ENCODE measurements at places on chromosomes 12 and 14. TPM values are rescaled to one million over a fixed set of nuclear protein-coding genes. Genes with fewer than 3 reads are reported as not detected.

DNA sequence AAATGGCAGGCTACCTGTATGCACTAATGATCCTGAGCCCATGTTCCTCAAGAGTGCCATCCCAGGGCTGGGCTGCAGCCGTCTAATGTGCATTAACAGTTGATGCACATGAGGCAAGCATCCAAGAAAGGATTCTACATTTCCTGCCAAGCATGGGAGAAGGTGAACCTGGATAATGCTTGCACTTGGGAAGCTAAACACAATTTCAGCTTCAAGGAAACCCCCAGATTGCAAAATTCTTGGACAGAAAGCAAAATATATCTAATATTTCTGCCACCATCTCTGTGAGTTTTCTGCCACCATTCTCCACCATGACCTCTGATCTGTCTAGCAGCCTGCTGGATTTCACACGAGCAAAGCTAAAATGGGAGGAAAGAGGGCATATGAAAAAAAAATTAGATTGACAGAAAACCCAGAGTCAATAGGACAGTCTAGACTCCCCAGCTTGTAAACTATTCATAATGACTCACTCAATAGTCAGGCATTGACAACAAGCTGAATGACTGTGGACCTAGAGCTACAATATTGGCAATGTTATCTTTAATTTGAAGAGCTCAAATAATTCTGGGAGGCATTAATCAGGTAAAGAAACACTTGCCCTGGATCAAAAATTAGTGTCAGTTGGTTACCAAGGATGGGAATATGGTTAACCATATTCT is 91.9 kb upstream of the BCL2L14 start:
- no peak for DNase-seq
- H3K27me3 ChIP-seq: no peaks in the 10 kb centered on the region
- no peaks in the 10 kb centered on the region for H3K4me1 ChIP-seq
- H3K4me3 ChIP-seq: no peak overlapping the region
- no peak overlapping the region for H3K27ac ChIP-seq
- no peaks in the 10 kb centered on the region for H3K36me3 ChIP-seq

GRCh38 chr14:85387181-85387580 is 142.8 kb upstream of the FLRT2 start:
- DNase-seq: no peak
- H3K4me3 ChIP-seq: no peak overlapping the region
- H3K36me3 ChIP-seq: no peaks in the 10 kb centered on the region
- no peaks in the 10 kb centered on the region for H3K27me3 ChIP-seq

- no peaks in the 10 kb centered on the region for H3K27me3 ChIP-seq
- DNase-seq: no peak
- no peak overlapping the region for H3K27ac ChIP-seq
- peaks cover 26% of the 10 kb centered on the region for H3K4me1 ChIP-seq
Measured at GRCh38 chr12:20415641-20416040, 47.3 kb downstream of the PDE3A start.

DNA sequence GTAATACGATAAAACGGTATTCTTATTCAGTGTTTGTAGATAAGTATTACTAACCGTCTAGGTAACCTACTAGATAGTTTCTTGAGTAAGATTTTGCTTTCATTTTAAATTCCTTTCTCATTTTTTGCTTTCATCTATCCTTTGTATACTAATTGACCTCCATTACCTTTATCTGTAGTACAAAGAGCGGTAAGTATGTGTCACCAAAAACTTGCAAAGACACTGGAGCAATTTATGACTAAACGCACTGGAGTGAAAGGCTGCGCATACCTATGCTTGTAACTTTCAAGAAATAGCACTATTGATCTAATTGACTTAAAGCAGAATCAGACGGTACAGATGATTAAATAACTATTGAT is 1.7 kb downstream of the ARHGAP5 start:
- H3K27ac ChIP-seq: peak overlapping the region; percentile 99
- no peak for DNase-seq
- peaks cover 37% of the 10 kb centered on the region for H3K4me1 ChIP-seq
- H3K27me3 ChIP-seq: no peaks in the 10 kb centered on the region
- H3K4me3 ChIP-seq: peak overlapping the region; percentile 100

GRCh38 chr12:6948873-6949594 is 2.1 kb upstream of the PTPN6 start:
- no peak overlapping the region for H3K4me3 ChIP-seq
- no peaks in the 10 kb centered on the region for H3K27me3 ChIP-seq

GRCh38 chr14:99280852-99281251 is 8.9 kb upstream of the BCL11B start:
- no peak for DNase-seq
- peaks cover 47% of the 10 kb centered on the region for H3K27me3 ChIP-seq
- H3K36me3 ChIP-seq: no peaks in the 10 kb centered on the region
- no peak overlapping the region for H3K4me3 ChIP-seq

DNA sequence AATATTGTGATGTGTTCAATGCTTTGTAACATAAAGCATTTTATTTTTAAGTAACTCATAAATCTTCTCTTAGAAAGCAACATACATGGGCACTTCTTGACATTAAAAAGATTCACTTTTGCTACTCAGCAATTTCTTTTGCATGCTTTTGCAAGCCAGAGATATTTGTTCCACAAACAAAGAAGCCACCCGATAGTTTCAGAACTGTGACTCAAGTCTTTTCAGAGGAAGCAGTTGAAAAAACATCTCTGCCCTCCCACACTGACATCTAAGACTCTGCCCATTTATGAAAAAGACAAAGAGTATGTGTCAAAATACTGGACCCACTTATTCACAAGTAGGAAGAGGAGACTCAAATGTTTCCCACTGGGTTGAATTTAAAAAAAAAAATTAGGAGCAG is 7.5 kb downstream of the APPL2 start:
- H3K27ac ChIP-seq: peak overlapping the region; percentile 24
- H3K4me1 ChIP-seq: peaks cover 40% of the 10 kb centered on the region
- peaks cover 4% of the 10 kb centered on the region for H3K36me3 ChIP-seq
- DNase-seq: no peak
- H3K4me3 ChIP-seq: no peak overlapping the region
- no peaks in the 10 kb centered on the region for H3K27me3 ChIP-seq

- no peaks in the 10 kb centered on the region for H3K4me1 ChIP-seq
- no peak for DNase-seq
- no peak overlapping the region for H3K27ac ChIP-seq
Measured at GRCh38 chr12:102977945-102978706, 20.7 kb downstream of the ASCL1 start.

DNA sequence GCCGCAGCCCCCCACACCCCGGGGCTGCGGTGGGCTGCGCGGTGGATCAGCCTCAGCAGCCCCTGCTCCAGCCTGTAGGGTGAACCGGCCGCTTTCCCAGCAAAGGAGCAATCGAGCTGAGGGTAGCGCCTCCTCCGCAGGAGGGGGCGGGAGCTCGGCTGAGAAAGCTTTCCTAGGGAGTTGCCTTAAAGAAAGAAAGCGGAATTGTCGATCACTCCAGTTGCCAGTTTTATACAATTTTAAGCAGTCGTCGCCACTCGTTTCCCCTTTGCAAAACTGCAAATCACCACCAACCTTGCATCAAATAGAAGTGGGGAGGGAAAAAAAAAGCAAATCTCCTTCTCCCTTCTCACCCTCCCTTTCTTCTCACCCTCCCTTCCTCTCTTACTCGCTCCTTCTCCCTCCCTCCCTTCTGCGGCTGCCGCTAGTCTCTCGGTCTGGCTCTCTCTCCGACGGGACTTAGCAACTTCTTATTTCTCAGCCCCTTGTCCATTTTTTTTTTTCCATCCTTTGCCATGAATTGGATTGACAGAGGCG is at the start of gene PDE3A:
Gene PDE3A, plus strand, starts transcription at position 424 of the 537 bp plus-strand sequence. CDS start 748 bp downstream, outside the sequence.
- no peaks in the 10 kb centered on the region for H3K27me3 ChIP-seq
- DNase-seq: peak; percentile 90
- peak within 1 kb of the TSS; percentile 96 for H3K27ac ChIP-seq
- H3K4me1 ChIP-seq: peaks cover 4% of the 10 kb centered on the region

- no peak overlapping the region for H3K4me3 ChIP-seq
- peaks cover 30% of the 10 kb centered on the region for H3K36me3 ChIP-seq
- no peaks in the 10 kb centered on the region for H3K4me1 ChIP-seq
Measured at GRCh38 chr12:2633825-2634200, 161.0 kb upstream of the FKBP4 start.

GRCh38 chr12:41967668-41968500 is 176.8 kb downstream of the GXYLT1 start:
- no peak overlapping the region for H3K27ac ChIP-seq
- H3K36me3 ChIP-seq: no peaks in the 10 kb centered on the region
- no peak for DNase-seq
- H3K27me3 ChIP-seq: no peaks in the 10 kb centered on the region
- H3K4me3 ChIP-seq: no peak overlapping the region

GRCh38 chr14:105474483-105475268 is at the start of gene CRIP2:
TSS of gene CRIP2 (plus strand) at chr14:105474821. CDS start at chr14:105474863, 42 bp downstream.
- H3K36me3 ChIP-seq: peaks cover 13% of the 10 kb centered on the region
- H3K4me3 ChIP-seq: peak within 1 kb of the TSS; percentile 36
- no peak for DNase-seq

DNA sequence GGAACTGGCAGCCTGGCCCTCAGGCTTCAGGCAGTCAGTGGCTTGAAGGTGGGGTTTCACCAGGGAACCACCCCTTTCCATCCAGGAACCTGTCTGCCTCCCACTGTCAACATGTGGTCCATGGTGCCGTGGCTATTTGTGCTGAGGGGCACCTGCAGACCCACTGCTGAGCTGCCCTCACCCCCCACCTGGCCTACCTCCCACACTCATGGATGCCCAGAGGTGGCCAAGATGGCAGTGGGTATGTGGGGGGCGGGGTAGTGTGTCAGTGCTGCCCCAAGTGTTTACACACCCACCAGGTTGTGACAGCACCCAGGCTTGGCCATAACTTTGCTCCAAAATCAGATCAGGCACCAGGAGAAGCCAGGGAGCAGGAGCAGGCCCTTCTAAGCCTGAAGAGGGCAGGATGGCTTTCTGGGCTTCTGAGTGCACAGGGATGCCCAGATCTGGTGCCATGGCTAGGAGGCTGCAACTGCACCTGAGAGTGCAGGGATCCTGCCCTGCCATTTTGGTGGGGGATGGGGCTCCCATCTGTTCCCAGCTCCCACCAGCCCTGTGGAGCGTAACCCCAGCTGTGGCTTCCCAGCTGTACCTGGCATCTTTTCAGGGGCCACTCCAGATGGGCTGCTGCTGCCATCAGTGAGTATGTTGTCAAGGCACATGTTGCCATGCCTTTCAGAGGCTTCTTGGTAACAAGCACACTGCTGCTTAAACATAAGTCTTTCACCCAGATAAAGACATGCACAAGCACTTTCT is 263.9 kb downstream of the LRIG3 start:
- no peak for DNase-seq
- no peak overlapping the region for H3K27ac ChIP-seq
- no peaks in the 10 kb centered on the region for H3K36me3 ChIP-seq
- no peaks in the 10 kb centered on the region for H3K27me3 ChIP-seq
- no peak overlapping the region for H3K4me3 ChIP-seq
- H3K4me1 ChIP-seq: no peaks in the 10 kb centered on the region

GRCh38 chr12:82883394-82884355 is 197.0 kb downstream of the TMTC2 start:
- peaks cover 4% of the 10 kb centered on the region for H3K36me3 ChIP-seq
- H3K4me3 ChIP-seq: no peak overlapping the region
- no peak for DNase-seq
- peaks cover 16% of the 10 kb centered on the region for H3K4me1 ChIP-seq
- H3K27me3 ChIP-seq: no peaks in the 10 kb centered on the region
- H3K27ac ChIP-seq: no peak overlapping the region

GRCh38 chr14:71206766-71207371 is 299.6 kb downstream of the PCNX1 start:
- peaks cover 10% of the 10 kb centered on the region for H3K4me1 ChIP-seq
- no peak overlapping the region for H3K4me3 ChIP-seq
- H3K27ac ChIP-seq: peak overlapping the region; percentile 17
- no peaks in the 10 kb centered on the region for H3K36me3 ChIP-seq
- no peaks in the 10 kb centered on the region for H3K27me3 ChIP-seq

DNA sequence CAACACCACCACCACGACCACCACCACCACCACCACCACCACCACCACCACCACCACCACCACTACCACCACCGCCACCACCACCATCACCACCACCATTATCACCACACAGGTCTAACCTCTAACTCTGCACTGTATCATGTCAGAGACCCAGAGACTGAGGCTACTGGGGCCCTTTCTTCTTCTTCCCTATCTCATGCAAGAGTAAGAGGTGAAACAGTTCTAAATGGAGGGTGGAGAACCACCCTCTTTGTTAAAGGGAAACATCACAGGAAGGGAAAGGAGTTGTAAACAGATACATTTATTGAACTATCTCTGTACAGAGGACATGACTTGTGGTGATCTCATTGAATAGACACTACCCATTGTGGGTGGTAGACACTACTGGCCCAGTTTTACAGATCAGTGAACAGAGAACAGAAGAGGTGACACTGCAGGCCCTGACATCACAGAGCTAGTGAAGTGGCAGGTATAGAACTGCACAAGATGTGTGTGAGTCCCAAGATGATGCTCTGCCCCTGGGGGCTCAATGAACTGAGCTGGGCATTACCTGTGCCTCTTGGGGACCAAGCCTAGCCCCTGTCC is 91.6 kb downstream of the FOXN3 start:
- no peak overlapping the region for H3K4me3 ChIP-seq
- H3K36me3 ChIP-seq: no peaks in the 10 kb centered on the region
- H3K27ac ChIP-seq: no peak overlapping the region
- H3K4me1 ChIP-seq: no peaks in the 10 kb centered on the region

DNA sequence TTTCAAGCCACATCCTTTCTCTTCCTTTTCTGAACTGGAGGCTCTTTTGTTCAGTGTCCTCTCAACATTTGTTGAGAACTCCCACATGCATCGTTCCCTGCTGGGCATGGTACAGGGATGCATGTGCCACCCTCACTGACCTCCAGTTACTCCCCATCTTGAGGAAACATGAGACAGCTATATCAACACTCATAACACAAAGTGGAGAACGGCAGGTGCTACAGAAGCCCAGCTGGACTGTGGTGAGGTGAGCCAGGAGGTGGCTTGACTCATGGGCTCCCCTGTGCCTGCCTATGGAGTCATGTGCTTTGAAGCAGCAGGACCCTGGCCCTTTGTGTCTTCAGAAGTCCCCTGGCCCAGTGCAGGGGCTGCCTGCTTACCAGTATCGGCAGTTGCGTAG is 9.7 kb downstream of the MYH6 start:
- H3K4me1 ChIP-seq: no peaks in the 10 kb centered on the region
- no peaks in the 10 kb centered on the region for H3K27me3 ChIP-seq
- no peak overlapping the region for H3K27ac ChIP-seq
- H3K36me3 ChIP-seq: no peaks in the 10 kb centered on the region
- no peak for DNase-seq

- H3K27ac ChIP-seq: peak overlapping the region; percentile 58
- no peak overlapping the region for H3K4me3 ChIP-seq
- H3K36me3 ChIP-seq: no peaks in the 10 kb centered on the region
- DNase-seq: peak; percentile 78
- no peaks in the 10 kb centered on the region for H3K4me1 ChIP-seq
Measured at GRCh38 chr14:75831455-75831854, 150.3 kb downstream of the TGFB3 start.

GRCh38 chr14:51609251-51609954 is 42.3 kb upstream of the FRMD6 start:
- no peaks in the 10 kb centered on the region for H3K27me3 ChIP-seq
- no peaks in the 10 kb centered on the region for H3K36me3 ChIP-seq
- no peak for DNase-seq
- no peak overlapping the region for H3K27ac ChIP-seq
- H3K4me3 ChIP-seq: no peak overlapping the region

The CCDC60 gene
- total RNA-seq: 2.8 TPM

The RDH12 gene
- not detected for total RNA-seq

The EML1 gene
- 141 TPM for total RNA-seq

The TROAP gene
- total RNA-seq: not detected

The ATXN3 gene
- total RNA-seq: 48.5 TPM

The SMIM41 gene
- not detected for total RNA-seq

The AP5M1 gene
- 24.9 TPM for total RNA-seq

The BCL11B gene
- 0.28 TPM for total RNA-seq

The CCDC196 gene
- not detected for total RNA-seq

The TMPRSS12 gene
- total RNA-seq: not detected

The TTC9 gene
- total RNA-seq: 0.81 TPM

The TDRD9 gene
- 3.2 TPM for total RNA-seq

The MEG3 gene
- total RNA-seq: 168 TPM
